Central memory CD4-positive, alpha-beta T cell (primary cell): ENCODE measurements at places on chromosomes 12 and 14.
A peak's percentile ranks its signal among the peaks of the same experiment; 100 is the strongest.

DNA sequence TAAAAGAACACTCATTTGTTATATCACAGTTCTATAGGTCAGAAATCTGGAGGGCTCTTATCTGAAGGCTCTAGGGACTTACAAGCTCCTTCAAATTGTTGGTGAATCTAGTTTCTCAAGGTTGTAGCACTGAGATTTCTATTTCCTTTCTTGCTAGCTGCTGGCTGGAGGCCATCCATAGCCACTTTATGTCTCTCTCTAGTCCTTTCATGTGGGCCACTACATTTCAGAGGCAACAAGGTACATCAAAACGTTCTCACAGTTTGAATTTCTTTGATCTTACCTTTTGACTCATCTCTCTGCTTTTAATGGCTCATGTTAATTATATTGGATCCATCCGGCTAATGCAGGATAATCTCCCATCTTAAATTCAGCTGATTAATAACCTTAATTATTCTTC lies 286.8 kb downstream of the DIO2 start:
- no peak for DNase-seq

DNA sequence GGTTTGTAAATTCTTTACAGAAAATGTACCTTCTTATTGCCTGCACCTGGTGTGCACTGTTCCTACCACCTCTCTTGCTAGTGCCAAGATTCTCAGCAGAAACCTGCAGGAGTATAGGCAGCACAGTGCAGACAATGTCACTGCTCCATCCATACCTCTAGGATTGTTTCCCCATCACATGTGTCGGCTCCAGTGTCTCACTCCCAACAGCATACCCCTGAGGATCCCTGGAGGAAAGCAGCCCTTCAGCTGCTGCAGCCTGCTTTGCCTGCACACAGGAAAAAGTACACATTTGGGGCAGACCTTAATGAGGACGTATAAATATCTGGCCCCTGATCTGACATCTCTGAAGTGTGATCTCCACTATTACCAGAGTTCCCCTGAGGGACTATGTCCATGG lies 235.5 kb downstream of the MDGA2 start:
- no peak for DNase-seq

DNA sequence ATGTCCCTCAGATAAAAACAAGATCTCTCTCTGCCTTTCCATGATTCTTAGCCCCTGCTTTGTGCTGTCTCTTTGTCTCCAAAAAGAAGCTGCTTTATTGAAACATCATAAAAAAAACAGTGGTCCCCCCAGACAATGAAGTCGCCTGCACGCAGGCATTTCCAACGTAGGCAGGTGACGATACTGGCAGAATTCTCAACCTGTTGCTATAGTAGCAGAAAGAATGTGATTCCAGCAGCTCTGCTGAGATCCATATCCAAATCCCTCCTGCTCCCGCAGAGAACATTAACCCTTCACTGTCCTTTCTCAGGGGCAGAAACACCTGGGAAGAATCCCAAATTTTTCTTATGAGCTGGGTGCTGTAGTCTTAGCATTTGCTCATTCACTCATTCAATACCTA lies 84.8 kb downstream of the STON2 start:
- no peak for DNase-seq

- DNase-seq: peak; percentile 15
Measured at GRCh38 chr14:92922883-92923743, at the start of gene CHGA. TSS of gene CHGA (plus strand) at chr14:92923150. CDS start at chr14:92923360, 210 bp downstream.

DNA sequence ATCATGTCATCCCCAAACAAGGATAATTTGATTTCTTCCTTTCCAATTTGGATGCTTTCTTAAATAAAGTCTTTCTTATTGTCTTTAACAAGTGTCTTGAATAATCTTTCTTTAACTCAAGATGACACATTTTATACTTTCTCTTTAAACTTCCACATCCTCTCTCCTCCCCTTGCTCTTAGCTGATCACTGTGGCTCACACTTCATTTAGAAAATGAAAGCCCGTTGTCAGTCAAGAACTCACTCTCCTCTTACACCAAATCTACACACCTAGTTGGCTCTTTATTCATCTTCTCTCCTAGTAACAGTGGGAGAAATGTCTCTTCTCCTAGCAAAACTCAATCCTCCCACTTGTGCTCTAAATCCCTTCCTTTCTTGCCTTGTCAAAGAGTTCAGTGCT lies 10.4 kb upstream of the RMST start:
- DNase-seq: no peak

DNA sequence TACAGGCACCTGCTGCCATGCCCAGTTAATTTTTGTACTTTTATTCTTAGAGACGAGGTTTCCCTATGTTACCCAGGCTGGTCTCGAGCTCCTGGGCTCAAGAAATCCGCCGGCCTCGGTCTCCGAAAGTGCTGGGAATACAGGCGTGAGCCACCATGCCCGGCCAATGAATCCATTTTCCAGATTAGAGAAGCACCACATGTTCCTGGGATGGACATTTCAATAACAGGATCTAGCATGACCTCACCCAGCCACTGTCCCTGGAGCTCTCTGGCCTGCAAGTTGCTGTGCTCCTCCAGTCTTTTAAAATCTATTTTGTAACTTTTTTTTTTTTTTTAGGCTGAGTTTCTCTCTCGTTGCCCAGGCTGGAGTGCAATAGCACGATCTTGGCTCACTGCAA lies 2.2 kb downstream of the GPR132 start:
- DNase-seq: no peak

GRCh38 chr12:104446646-104447421 lies 9.9 kb upstream of the CHST11 start:
- DNase-seq: no peak

DNA sequence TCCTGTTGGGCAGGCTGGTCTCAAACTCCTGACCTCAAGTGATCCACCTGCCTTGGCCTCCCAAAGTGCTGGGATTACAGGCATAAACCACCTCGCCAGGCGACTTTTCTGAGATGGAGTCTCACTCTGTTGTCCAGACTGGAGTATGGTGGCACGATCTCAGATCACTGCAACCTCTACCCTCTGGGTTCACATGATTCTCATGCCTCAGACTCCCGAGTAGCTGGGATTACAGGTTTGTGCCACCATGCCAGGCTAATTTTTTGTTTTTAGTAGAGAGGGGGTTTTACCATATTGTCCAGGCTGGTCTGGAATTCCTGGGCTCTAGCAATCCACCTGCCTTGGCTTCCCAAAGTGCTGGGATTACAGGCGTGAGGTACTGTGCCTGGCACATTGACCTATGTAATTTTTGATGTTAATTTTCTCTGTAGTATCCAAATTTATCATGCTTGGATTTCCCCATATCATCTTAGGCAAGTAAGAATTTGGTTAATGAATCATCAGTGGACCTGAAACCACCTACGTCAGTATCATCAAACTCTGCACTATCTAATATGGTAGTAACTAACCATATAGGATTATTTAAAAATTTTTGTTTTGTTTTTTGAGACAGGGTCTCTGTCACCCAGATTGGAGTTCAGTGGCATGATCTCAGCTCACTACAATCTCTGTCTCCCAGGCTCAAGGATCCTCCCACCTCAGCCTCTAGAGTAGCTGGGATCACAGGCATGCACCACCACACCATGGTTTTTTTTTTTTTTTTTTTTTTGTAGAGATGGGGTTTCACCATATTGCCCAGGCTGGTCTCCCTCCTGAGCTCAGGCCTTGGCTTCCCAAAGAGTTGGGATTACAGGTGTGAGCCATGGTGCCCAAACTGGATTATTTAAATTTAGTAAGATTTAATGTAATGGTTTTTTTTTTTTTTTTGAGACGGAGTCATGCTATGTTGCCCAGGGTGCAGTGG lies 11.9 kb upstream of the ATP5F1B start:
- DNase-seq: no peak

- DNase-seq: no peak
Measured at GRCh38 chr12:22116376-22116775, 70.4 kb downstream of the CMAS start.

- no peak for DNase-seq
Measured at GRCh38 chr14:54928216-54928615, 25.6 kb upstream of the GCH1 start.

DNA sequence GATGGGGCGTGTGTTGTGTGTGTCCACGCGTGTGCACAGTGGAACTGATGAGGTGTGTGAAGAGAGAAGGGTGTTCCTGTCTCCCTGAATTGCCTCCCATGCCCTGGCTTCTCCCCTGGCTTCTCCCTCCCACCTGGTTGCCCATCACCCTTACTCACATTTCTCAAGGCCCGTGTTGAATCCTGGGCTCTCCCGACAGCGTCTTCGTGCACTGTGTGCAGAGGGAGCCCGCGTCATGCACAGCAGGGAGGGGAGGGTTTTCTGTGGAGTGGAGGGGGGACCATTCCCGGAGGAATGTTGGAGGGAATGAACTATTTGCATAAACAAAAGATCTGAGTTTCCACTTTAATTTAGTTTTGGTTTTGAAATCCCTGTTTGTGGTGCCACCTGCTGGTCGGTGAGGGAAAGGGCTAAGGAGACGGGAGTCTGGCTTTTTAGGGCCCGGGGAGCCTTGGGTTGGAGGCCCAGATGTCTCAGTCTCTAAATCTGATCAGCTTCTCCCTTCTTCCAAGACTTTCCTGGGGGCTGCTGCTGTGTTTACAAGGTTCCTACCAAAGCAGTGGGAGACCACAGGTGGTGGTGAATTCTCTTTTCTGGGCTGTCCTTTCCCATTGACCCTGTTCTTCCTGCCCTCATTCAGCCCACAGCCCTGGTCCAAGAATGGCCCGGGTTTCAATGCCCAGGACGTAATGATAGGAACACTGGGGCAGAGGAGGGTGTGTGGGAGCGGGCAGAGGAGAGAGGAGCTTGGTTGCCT lies at the start of gene C1R:
C1R (minus strand) TSS at position 217 of the 757 bp plus-strand sequence; CDS start at position 160, 57 bp downstream.
- peak; percentile 54 for DNase-seq

DNA sequence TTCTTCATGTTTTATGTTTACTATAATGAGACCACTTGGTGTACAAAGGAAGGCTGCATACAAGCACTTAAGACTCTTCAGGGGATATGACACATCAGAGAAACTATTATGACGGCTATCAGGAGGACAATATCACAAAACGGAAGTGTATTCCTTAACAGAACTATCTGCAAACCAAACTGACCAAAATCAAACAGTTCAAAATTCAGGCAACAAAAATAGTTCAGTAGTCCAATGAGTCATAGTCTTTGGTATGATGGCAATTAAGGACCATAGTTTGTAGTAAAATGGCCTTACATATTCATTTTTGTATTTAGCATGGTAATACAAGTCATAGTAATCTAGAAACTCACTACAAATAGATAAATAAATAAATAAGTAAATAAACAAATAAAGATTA lies 1638.7 kb upstream of the SEL1L start:
- no peak for DNase-seq

DNA sequence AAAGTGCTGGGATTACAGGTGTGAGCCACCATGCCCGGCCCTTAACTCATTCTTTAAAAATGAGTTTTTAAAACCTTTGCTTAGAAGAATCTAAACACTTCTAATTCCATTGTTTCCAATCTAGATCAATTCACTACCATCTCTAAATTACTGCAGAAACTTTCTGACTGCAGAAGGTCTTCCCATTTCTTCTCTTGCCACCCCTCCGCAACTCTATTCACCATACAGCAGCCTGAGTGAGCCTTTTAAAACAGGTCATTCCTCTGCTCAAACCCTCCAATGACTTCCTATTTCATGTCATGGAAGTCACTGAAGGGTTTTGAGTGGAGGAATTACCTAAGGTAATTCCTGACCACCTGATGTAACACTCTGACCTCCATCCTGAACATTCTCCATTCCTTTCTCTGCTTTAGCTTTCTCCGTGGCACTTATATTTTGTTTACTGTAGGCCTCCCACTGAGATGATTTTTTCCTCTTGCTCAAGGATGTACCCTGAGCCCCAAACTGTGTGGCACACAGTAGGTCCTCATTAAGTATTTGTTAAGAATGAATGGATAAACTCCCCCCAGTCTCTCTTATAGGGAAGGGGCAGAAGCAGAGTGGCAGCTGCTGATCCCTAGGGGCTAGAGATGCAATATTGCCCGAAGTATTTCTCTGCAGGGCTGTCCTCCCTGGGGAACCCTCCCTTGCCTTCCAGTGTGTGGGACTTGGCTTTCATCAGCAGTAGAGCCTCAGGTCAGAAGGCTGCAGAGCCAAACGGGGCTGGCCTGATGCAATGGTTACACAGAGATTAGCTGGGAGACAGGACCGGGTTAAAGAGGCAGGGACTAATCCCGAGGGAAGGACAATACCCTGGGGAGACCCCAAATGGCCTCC lies 1.2 kb downstream of the DDIT3 start:
- DNase-seq: no peak

- no peak for DNase-seq
Measured at GRCh38 chr14:22884076-22884737, 1.2 kb downstream of the REM2 start.

GRCh38 chr12:115752913-115753726 lies 524.4 kb downstream of the MED13L start:
- no peak for DNase-seq

GRCh38 chr12:64800640-64801039 lies 23.8 kb upstream of the TBC1D30 start:
- DNase-seq: no peak

- no peak for DNase-seq
Measured at GRCh38 chr12:131007031-131007739, 53.5 kb downstream of the ADGRD1 start.
